ENCODE measurements at places on chromosomes 5 and 9.

GRCh38 chr9:123346026-123346425 is 10.0 kb upstream of the CRB2 start:
- no peak for DNase-seq

- no peak for DNase-seq
Measured at GRCh38 chr5:179608131-179608581, 15.3 kb downstream of the HNRNPH1 start.

- no peak for DNase-seq
Measured at GRCh38 chr5:58181578-58182286, 278.2 kb downstream of the PLK2 start.

- DNase-seq: no peak
Measured at GRCh38 chr5:169569513-169569912, 14.1 kb upstream of the SPDL1 start.

DNA sequence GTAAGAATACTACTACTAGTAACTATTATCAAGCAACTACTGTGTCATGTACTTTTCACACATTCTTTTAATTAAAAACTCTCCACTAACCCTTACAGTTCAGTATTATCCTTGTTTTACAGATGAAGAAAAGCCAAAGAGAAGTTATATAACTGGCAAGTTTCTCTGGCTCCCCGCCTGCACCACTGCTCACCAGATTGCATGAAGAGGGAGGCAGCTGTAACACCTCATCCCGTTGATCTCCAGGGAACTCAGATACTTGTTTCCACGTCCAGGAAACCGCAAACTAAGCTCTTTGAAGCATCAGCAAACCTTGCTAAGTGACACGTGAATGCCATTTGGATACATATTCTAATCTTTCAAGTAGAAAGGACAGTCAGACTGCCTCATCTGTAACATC is 70.3 kb downstream of the RIGI start:
- DNase-seq: no peak

DNA sequence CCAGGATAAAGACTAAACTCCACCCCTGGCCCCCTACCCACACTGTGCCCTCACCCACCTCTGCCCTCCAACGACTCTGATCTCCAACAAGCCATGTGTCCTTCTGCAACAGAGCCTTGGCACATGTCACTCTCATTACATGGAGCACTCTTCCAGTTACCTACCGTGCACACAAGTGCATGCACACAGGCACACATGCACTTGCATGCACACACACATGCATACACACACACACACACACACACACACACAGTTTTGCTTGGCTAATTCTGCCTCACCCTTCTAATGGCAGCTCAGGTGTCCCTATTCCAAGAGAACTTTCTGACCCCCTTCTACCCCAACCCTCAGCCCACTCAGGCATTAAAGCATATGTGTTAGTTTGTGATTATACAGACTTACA is 19.6 kb downstream of the GALNT10 start:
- DNase-seq: peak; percentile 3

- DNase-seq: no peak
Measured at GRCh38 chr5:17163221-17163620, 54.2 kb upstream of the BASP1 start.

- DNase-seq: no peak
Measured at GRCh38 chr5:16507716-16508115, 42.1 kb upstream of the ZNF622 start.

- no peak for DNase-seq
Measured at GRCh38 chr9:29981013-29981412, 2403.4 kb upstream of the ACO1 start.

GRCh38 chr5:55364537-55365055 is 56.8 kb downstream of the MTREX start:
- DNase-seq: no peak

- DNase-seq: no peak
Measured at GRCh38 chr9:114278881-114279570, 43.9 kb upstream of the ORM1 start.

DNA sequence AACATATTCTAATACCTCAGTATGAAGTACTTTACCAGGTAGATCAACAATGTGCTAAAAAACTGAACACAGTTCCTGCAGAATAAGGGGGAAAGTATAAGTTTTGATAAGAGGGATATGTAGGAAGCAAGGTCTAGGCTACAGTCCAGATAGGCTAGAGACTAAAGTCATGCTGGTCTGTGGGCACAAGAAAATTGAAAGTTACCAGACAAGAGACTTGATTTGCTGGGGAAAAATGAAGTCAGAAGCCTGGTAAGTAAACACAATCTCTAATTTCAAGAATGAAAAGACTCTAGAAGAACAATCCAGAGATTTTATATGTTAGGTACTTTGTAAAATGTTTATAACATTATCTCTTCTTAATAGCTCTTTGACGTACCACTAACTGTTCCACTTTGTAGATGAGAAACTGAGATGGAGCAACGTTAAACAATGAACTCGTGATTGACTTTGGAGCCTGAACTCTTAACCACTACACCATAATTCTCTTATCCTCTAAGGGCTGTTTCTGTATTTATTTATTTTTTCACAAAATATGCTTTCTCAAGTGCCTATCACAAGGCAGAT is 19.5 kb downstream of the ADAMTS6 start:
- no peak for DNase-seq

- no peak for DNase-seq
Measured at GRCh38 chr9:106075236-106075959, 381.1 kb downstream of the TMEM38B start.

DNA sequence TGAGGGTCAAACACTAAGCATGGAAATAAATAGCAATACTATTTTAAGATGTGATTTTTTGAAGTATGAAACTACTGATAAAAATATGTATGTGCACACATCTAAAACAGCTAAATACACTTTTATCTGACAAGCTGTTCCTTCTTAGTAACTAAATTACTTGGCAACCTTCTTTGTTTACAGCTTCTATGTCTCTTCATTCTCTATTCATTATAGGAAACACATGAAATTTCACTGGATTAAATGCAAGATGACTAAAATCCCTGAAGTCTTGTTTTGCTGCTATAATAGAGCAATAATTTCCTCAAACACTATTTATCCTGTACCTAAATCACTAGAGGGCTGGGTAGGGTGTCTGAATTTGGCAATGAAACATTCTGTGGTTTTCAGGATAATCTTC is 11.7 kb downstream of the RICTOR start:
- no peak for DNase-seq

- DNase-seq: no peak
Measured at GRCh38 chr5:93062548-93062947, 518.5 kb downstream of the NR2F1-AS1 start.

GRCh38 chr9:109830545-109830944 is 50.5 kb downstream of the PALM2AKAP2 start:
- DNase-seq: no peak

GRCh38 chr9:88017096-88017495 is 42.8 kb upstream of the CDK20 start:
- no peak for DNase-seq

GRCh38 chr9:106626936-106627335 is 236.0 kb upstream of the ZNF462 start:
- DNase-seq: no peak

- DNase-seq: no peak
Measured at GRCh38 chr5:1730487-1730847, 69.2 kb downstream of the MRPL36 start.

DNA sequence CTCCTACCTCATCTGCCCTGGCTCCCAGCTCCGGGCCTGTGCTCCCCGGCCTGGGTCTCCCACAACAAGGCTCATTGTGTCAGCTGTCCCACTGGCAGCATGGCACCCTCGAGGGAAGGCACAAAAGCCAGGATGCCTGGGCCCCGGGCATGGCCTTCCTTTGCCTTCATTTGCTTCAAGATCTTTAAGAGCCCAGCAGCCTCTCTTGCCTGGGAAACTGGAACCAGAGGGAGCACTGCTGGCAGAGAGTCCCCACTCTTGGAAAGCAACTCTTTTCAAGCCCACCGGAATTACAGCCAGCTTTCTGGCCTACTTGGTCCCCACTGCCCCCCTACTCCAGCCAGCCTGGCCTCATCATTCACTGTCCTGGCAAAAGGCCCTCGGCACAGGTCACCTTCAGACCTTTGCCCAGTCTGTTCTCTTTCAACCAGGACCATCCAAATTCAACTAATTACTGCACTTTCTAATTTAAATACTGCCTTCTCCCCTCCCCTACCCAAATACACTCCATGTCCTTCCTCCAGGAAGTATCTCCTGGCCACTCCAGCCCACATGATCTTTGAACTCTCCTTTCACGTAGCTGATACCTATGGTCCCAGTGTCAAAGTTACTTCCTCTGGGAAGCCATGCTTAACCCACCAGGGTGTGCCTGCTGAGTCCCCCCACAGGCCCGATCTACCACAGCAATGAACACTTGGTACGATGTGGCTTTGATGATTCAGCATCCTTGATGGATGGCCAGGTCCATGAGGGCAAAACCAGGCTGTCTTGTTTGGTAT is 8.9 kb downstream of the ZER1 start:
- DNase-seq: no peak

DNA sequence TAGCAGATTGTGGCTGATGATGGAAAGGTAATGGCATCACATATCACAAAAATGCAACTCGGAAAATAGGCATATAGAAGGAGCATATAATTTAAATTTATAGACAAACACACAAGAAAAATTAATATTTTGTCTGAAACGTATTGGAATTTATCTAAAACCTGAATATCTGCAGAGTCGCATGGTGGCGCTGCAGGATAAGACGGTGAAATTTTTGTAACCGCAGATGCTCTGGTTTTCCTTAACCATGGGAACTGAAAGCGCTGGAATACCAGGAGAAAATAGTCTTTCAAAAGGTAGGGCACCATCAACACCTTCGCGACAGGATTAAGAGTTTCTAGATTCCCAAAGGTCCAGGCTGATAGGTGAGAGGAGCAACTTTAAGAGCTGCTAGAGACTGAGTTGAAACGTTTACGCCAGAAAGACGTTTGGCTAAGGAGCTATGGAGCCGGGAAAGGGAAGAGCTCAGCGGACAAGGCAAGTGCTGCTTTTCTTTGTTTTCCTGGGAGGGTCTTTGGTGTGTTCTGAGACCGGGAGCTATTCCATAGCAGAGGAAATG is 11.0 kb upstream of the PCDHB15 start:
- DNase-seq: no peak

- no peak for DNase-seq
Measured at GRCh38 chr5:1933364-1934055, 50.8 kb upstream of the IRX4 start.

- no peak for DNase-seq
Measured at GRCh38 chr5:142222225-142222865, 102.5 kb downstream of the SPRY4 start.

DNA sequence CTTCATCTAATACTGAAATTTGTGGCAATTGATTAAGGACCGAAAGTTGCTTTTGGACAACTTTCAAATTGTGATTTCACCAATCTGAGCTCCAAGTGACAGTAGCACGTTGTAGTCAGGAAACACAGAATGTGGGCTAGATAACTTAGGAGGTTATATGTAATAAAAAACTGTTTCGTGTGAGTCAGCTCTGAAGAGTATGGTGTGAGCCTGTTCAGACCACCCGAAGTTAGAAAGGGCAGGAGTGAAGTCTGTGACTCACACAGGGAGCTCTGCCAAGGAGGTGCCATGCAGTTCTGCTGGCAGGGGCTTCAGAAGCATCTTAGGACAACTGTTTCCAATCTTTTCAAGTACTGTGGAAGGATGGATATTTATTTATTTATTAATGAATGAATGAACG is 16.4 kb upstream of the ZBTB34 start:
- no peak for DNase-seq

GRCh38 chr5:22844636-22845035 is 8.5 kb downstream of the CDH12 start:
- DNase-seq: no peak

- no peak for DNase-seq
Measured at GRCh38 chr5:78610636-78611035, 37.9 kb downstream of the LHFPL2 start.

- DNase-seq: no peak
Measured at GRCh38 chr5:141192110-141192725, at the start of gene PCDHB10. PCDHB10 (plus strand) TSS chr5:141192353; CDS start chr5:141192553, 200 bp downstream.
